Suprapubic skin (tissue), 4 donors: ENCODE measurements at places on chromosomes 13 and 19.

DNA sequence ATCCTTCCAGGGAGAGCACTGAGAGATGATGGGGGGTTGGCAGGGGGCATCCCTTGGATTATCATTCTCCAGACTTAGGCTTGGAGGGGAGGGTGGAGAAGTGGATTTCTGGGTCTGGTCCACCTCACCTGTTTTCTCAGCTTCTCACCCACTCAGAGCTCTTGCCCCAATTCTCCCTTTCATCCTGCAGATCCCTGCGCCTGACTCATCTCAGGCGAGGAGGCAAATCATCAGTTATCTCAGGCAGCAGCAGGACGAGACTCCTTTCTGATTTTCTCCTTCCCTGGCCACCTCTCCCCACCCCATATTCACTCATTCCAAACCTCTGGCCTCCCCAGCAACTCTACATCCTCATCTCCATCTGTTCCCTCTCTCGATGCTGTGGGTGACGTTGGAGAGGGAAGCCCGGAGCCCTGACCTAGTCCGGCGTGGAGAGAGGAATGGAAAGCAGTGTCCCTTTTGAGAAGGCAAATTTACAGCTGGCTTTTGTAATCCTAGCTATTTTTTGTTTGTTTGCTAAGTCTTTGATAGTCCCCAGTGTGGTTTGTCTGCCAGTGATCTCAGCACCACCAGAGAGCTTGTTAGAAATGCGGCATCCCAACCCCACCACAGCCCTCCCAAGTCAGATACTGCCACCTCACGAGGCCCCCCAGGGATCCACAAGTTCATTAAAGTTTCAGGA, 24.0 kb upstream of the TPT1 start:
- DNase-seq = no peak

GRCh38 chr13:95058680-95059079, 242.6 kb downstream of the ABCC4 start:
- DNase-seq = no peak

DNA sequence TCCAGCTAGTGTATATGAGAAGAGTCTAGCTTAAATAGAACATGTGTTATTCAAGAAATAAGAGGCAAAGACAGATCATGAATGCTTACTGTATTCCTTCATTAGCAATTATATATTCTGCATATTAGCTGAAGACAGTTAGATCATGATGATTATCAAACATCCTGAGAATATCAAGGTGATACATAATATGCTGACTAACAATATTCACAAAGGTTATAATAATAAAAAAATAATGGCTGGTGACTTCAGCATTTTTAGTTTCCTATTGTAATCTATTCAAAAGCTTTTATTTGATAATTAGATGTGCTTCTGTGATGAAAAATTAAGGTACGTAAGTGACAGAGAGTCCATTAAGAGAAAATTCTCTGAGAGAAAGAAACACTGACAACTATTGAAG, 511.4 kb downstream of the PCDH17 start:
- no peak for DNase-seq

- DNase-seq = no peak
Observed at GRCh38 chr13:40158218-40158617, 502.8 kb downstream of the COG6 start.

- no peak for DNase-seq
Observed at GRCh38 chr19:34184880-34185491, 12.7 kb downstream of the LSM14A start.

DNA sequence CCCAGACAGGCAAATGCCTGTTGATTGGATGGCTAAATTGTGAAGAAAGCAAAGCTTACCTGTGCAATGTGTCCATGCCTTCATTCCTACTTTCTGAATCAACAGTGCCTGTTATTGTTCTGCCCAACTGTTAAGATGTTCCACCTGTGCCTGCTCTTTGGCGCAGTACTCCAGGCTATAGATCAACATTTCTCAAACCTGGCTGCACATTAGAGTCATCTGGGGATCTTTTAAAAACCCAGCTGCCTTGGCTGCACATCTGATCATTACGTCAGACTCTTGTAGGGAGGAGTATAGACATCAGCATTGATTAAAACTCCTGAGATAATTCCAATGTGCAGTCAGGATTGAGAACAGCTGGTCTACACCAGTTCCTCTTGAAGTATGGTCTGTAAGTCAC, 16.2 kb upstream of the CPB2 start:
- DNase-seq = no peak

- no peak for DNase-seq
Observed at GRCh38 chr13:70173598-70173959, 65.3 kb upstream of the KLHL1 start.

DNA sequence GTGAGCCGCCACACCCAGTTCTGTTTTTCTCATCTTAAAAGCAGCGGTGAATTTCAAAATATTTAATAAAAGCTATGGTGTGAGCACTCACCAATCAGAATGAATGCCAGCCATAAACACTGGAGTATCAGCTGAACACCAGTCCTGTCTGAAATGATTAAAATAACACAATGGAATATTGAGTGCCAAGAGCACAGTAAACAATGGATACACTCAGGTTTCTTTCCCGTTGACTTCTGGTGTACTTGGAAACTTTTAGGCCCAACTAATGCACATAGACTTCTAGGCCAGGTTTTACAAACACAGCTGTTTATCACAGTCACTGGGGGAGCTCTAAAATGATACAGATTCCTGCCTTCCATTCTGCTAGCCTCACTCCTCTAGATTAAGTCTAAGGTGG, 68.3 kb downstream of the SLC6A16 start:
- no peak for DNase-seq

GRCh38 chr13:70945506-70945905, 837.3 kb upstream of the KLHL1 start:
- DNase-seq = no peak

DNA sequence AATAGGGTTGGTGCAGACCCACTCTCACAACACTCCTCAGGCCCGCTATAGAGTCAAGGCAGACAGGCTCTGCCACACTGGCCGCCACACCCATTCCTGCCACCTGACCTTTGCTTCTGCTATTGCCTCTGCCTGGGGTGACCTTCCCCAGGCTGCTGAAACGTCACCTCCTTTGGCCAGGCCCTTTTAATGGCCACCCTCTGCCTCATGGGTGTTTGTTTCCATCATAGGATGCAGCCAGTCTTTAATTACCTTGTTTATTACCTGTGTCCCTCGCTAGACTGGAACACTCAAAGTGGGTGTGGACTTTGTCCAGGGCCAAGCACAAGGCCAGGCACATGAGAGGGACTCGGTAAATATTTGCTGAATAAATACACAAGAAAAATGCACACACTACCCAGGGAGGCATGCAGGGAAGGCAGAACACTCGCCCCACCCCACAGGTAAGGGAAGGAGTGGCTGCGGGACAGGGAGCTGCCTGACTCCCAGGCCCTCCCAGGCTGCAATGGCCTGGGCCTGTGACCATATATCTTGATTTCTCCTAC, 3.2 kb downstream of the LSM4 start:
- DNase-seq = no peak

DNA sequence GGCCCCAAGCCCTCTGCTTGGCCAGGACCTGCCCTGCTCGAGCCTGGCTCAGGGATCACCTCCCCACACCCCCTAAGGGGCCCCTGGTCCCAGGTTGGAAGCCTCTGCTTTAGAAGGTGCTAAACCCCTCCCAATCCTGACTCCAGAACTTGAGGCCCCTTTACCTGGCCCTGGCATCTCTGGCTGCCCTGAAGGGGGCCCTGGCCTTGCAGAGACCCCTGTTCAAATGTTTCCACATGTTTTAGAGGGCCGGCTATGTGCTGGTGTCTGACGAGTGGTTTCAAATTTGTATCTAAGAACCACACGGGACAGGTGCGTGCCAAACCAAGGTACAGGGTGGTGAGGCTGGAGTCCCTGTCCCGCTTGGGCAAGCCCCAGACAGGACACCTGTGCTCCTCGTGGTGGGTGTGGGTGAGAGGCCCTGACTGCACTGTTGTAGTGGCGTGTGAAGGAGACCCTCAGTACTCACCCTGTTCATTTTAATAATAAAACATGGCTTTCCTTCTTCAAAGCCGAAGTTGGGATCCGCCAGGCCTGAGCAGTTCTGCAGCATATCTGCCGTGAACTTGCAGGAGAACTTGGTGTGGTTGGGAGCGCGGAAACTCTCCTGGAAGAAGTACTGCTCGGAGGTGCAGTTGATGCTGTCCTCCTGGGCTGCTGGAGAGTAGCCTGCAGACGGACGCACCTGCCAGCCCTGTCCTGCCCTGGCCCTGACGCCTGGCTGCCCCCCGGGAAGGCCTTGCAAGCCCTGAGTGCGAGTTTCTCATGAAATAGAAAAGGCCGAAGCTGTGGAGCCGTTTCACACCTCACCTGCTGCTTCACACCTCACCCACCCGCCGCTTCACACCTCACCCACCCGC, 5.4 kb downstream of the ATP4B start:
- DNase-seq = no peak

- peak; percentile 98 for DNase-seq
Observed at GRCh38 chr19:36214386-36215275, at the start of the genes ZNF146 and ZNF565. Gene ZNF146 (plus strand): TSS chr19:36215106. CDS start chr19:36236441, 21,335 bp downstream. Gene ZNF565 (minus strand): TSS chr19:36214665. CDS start chr19:36201985, 12,680 bp downstream.

DNA sequence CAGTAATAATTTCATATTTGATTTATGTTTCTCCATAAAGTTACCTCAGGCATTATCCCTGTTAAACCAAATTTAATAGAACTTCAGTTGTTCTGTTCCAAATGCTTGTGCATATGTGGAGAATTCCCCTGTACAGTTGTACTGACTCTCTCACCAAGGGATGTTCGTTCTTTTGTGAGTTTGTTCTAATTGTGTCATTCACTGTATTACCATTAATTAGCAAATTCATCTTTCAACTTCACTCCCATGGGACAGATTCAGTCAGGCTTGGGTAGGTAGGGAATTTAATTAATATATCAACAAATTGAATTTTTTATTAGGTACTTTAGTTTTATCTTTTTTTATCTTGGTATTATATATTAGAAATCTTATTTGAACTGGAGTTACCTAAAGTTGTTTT, 265.4 kb downstream of the DCT start:
- DNase-seq = no peak

DNA sequence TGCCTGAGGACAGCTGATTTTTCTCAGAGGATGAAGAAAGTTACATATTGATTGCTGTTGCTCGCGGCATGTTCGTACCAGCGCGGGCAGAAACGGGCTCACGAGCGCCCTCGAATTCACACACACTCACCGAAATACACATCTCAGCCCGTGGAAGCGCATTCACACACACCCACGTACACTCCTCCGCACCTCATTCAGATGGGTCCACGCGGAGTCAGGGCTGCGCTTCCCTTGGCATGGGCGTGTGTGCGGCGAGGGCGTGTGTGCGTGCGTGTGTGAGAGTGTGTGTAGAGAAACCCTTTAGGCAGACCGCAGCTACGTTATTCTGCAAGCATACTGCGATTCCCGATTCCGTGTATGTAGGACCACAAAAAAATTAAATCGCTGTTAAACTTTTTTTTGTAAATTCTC, 2.1 kb upstream of the PCDH17 start:
- DNase-seq = no peak

GRCh38 chr13:25963674-25964073, 88.1 kb downstream of the SHISA2 start:
- no peak for DNase-seq

DNA sequence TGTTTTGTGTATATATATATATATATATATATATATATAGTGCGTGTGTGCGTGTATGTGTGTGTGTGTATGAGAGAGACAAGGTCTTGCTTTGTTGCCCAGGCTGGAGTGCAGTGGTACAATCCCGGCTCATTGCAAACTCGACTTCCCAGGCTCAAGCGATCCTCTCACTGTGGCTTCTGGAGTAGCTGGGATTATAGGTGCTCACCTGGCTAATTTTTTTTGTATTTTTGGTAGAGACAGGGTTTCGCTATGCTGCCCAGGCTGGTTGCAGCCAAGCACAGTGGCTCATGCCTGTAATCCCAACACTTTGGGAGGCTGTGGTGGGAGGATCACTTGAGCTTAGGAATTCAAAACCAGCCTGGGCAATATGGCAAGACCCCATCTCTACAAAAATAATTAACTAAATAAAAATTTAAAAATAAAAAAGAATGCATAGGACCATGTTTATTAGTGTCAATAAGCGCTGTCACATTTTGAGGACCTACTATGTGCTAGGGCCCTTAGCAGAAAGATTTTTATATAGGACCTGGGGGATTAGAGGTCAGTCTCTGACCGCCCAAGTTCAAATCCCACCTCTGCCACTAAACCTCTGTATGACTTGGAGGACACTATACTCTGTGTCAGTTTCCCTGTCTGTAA, 1.8 kb downstream of the PVR start:
- DNase-seq = no peak

DNA sequence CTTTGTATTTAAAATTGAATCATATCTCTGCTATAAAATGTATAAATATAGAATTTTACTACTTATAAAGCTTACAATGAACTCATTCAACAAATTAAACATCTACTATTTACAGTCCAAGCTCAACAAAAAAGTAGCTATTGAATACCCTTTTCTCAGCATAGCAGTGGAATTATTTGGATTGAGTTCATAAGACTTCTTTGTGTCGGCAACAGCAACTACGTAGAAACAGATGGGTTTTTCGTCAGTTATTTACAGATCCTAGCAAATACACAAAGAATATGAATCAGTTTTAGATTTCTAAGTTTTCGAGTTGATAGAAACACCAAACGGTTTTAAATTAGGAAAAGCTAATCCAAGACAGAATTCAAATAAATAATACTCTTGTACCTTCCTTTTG, 10.4 kb upstream of the NEK3 start:
- DNase-seq = no peak

DNA sequence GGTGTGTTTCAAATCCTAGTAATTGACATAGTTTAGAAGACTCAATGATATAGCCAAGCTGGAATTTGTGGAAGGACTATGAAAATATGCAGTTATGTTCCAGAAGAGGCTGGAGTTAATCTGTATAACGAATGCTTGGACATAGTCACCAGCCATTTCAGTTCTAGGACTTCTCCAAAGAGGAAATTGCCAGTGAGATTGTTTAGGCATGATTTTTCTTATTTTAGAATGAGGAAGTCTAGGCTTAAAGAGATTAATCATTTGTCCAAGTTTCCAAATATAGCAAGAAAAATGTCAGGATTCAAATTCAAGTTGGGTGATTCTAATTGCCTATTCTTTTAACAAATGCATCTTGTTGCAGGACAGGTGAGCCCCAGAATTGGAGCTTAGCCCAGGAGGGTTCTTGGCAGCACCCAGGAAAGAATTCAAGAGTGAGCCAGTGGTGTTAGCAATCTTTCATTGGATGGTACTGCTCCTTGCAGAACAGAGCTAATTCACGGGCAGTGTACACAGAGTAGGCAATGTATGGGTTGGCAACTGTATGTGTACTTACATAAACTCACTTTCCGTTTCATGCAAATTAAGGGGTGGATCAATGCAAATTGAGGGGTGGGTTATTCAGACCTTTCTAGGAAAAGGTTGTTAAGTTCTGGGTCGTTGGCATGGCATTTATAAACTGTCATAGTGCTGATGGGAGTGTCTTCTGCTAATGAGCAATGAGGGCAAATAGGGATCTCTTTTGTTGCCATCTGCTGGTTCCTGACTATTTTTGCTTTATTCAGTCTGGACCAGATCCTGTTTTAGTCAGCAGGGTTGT, 763.1 kb upstream of the SLITRK1 start:
- no peak for DNase-seq

DNA sequence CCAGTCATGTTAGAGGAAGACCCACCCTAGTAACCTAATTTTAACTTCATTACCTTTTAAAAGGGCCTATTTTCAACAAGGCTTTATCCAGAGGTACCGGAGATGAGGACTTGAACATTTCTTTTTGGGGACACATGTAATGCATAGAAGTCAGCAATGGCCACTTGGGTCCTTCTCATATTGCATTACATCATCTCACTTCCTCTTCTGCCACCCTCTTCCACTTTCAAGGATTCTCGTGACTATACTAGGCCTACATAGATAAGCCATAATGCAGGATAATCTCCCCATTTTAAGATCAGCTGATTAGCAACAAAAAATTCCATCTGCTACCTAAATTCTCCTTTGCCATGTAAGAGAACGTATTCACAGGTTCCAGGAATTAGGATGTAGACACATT, 557.2 kb downstream of the KCTD12 start:
- no peak for DNase-seq

GRCh38 chr19:35745328-35746086, at the start of the genes PSENEN and U2AF1L4:
Gene PSENEN (plus strand): TSS chr19:35745651. CDS start chr19:35745931, 280 bp downstream.
Gene U2AF1L4 (minus strand): TSS chr19:35745418. CDS start chr19:35745391, 27 bp downstream.
- DNase-seq = peak; percentile 99
